ENCODE measurements at places on chromosomes 3 and 15. TPM values are rescaled to one million over a fixed set of nuclear protein-coding genes. Genes with fewer than 3 reads are reported as not detected.

Gene CEP19
- total RNA-seq, result 3.7 TPM

Gene PLA1A
- not detected for total RNA-seq

DNA sequence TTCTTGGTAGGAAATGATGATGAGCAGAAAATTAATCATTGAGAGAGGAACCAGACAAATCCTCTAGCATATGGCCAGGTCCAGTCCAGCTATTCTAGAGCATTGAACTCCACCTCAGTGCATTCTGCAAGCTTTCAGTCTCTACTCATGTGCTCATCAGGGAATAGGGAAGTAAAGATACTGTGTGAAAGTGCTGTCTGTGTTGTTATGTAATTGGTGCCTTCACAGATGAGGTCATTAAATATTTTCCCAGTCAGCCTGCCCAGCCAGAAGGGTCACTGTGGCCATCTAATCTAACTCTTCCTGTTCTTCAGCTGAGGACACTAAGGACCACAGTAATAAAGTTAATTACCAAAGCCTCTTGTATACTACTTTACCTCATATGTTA, 28.2 kb downstream of the C3orf62 start:
- no peak for DNase-seq

- no peak for DNase-seq
Measured at GRCh38 chr3:50172626-50173220, 17.6 kb downstream of the SEMA3F start.

DNA sequence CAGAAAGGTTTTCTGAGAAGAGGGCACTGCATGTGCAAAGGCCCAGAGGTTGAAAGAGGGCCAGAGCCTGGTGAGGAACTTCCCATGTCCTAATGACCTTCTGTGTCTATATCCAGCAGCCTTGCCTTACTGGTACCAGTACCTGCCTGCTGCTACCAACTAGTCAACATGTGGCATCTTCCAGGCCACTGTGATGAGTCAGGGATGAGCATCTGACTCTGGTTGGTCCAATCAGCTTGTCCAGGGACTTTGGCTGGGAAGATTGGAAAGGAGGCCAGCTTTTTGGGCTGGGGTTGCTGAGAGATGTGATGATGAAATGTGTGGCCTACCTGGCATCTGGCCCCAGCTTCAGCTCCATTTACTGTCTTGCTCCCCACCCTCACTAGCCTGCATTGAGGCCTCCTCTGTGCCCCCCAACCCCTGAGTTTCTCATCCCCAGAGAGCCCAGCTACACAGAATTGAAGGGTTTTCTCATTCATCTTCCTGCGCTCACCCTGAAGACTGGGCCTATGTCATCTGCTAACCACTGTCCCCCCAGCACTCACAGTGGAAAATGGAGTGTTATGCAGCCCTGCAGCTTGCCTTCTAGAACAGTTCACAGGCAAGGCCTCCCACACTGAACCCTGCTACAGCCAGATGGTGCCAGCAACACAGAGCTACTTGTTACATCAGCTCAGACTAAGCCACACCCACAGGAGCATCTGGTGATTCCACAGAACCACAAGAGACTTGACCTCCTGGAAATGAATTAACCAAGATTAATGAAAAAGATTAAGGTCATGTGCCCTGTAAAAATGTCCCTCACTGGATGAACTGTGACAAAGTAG, 1.3 kb upstream of the TWF2 start:
- DNase-seq, result peak; percentile 55

- no peak for DNase-seq
Measured at GRCh38 chr3:105862217-105862616, 6.6 kb downstream of the CBLB start.

DNA sequence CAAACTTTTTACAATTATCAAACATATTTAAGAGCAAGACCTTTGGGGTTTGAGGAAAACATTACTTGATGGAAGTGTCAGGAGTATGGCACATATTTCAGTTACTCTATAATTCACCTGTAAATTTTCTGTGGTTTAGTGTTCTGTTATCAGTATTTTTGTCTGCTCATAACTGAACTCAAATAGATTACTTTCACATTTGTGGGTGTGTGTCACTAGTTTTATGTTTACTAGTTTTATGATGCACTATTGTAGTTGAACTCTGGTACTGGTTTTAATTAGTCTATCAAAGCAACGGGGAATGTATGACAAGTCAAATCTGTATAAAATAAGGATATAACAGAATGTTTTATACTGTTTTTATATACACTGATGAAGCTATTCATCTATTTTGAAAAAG, 27.2 kb downstream of the OXSM start:
- DNase-seq, result no peak

- DNase-seq, result no peak
Measured at GRCh38 chr3:60575718-60576272, 675.5 kb downstream of the FHIT start.

DNA sequence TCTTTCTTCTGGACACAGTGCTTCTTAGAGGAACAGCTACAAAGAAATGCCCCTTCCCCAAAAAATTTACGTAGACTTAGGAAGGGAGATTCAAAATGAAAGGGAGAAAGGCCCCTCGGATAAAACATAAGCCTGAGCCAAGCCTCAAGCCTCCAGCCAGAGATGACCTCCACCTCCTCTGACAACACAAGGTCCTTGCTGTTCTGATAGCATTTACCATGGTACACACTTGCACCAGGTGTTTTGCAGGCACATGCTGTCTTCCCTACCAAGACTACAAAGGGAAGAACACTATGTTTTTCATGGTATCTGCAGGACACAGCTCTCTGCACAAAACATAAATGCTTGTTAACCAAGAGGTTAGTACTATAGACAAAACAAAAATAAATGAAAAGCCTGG, 27.8 kb downstream of the RYK start:
- no peak for DNase-seq

- peak; percentile 97 for DNase-seq
Measured at GRCh38 chr15:73897441-73898261, 24.3 kb downstream of the TBC1D21 start.

DNA sequence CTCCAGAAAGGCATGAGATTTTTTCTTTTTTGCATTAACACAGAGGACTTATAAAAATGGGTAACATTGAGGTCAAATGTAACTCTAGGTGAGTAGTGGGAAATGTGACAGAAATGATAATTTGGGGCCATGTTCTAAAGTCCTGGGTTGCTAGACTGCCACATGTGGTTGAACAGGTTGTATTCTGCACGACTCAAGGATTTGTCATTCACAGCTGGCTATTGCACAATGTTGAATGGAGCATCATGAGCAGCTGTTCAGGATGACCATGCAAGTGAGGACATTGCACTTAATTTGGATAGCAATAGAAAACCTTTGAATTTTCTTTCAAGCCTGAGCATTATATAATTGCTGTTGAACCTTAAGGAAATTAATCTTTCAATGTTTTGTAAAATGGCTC, 396.6 kb downstream of the NAALADL2 start:
- no peak for DNase-seq

GRCh38 chr15:87269566-87269965, 987.0 kb downstream of the NTRK3 start:
- no peak for DNase-seq

DNA sequence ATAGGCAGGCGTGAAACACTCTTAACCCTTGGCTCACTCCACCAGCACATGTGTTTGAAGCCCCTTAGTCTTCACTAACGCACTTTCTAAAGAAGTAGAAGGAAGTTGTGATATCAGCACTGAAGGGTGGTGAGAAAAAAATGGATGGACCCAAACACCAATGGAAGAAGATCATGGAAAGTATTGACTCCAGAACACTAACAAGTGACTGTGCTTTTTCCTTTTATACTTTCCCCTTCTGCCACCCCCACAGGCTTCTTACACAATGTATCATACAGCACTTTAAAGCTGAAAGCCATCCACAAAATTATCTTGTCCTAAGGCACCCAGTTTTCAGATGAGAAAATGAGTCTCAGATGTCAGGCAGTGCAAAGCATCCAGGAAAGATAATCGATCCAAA, 93.9 kb upstream of the PHLDB2 start:
- DNase-seq, result no peak

DNA sequence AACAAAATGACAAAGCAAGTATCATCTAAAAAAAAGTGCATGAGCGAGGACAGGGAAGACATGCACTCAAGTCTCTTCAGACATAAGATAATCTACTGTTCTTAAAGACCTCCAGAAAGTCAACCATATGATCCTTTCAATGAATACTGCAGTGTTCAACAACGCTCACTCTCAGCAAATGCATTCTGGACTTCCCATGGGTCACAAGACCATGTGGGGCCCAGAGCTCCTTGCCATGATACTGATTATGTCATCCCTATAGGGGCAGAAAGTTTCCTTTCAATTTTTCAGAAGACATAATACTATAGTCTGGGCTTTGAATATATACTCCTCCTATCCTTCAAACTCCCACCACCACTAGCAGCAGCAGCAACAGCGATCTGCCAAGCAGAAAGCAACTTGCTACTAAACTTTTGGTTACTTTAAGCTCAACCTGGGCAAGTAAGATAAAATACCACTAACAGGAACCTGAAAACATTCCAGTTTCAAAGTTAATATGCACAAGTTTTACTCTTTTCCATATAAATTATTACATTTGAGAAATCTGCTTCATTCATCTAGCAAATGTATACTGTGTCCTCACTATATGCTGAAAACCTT, 143.5 kb downstream of the ADAM10 start:
- DNase-seq, result no peak

GRCh38 chr3:51967384-51968169, at the start of gene PCBP4:
PCBP4 (minus strand) TSS chr3:51967454; CDS start chr3:51961240, 6,214 bp downstream.
- DNase-seq, result peak; percentile 96

DNA sequence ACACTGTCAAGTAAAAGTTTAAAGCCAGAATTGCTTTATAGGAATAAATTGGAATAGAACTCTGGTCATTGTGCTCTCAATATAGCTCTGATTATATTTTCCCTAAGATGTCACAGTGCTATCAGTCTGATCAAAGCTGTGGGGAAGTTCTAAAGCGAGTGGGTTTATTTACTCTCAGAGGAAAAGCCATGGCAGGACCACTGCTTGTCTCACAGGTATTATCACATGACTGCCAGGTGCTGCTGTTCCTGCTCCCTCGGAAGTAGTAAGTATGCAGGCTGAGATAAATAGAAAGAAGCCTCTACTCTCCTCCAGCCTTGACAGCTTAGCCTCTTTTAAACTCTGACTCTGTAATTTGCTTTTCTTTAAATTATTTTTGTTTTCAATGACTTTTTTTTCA, 49.1 kb upstream of the UTS2B start:
- DNase-seq, result no peak

GRCh38 chr15:28978011-28978378, 92.2 kb downstream of the APBA2 start:
- DNase-seq, result no peak

DNA sequence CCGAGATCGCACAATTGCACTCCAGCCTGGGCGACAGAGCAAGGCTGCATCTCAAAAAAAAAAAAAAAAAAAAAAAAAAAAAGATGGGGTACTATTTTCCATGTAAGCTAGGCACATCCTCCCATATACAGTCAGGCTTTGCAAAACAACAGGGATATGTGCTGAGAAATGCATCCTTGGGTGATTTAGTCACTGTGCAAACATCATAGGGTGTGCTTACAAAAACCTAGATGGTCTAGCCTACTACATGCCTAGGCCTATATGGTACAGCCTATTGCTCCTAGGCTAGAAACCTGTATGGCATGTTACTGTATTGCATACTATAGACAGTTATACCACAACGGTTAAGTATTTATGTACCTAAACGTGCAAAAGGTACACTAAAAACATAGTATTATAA, 75.0 kb downstream of the TTBK2 start:
- no peak for DNase-seq

DNA sequence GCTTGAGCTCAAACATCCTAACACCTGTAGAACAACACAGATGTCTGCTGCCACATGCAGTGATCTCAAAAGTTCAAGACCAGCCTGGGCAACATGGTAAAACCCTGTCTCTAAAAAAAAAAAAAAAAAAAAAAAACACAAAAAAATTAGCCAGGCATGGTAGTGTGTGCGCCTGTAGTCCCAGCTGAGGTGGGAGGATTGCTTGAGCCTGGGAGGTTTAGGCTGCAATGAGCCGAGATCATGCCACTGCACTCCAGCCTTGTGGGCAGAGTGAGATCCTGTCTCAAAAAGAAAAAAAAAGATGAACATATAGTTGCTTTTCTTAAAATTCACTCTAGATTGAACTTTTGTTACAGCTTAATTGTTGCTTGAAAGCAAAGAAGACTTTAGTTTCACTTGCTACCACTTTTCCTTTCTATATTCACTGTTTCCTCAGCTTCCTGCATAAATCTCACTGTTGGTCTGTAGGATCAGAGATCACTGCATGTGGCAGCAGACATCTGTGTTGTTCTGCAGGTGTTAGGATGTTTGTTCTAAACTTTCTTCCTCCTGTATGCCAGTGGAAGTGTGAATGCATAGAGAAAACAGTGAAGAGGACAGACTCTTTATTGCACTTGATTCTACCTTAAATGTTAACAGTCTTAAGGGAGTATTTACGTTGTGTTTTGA, 12.6 kb downstream of the RAB11A start:
- DNase-seq, result no peak

DNA sequence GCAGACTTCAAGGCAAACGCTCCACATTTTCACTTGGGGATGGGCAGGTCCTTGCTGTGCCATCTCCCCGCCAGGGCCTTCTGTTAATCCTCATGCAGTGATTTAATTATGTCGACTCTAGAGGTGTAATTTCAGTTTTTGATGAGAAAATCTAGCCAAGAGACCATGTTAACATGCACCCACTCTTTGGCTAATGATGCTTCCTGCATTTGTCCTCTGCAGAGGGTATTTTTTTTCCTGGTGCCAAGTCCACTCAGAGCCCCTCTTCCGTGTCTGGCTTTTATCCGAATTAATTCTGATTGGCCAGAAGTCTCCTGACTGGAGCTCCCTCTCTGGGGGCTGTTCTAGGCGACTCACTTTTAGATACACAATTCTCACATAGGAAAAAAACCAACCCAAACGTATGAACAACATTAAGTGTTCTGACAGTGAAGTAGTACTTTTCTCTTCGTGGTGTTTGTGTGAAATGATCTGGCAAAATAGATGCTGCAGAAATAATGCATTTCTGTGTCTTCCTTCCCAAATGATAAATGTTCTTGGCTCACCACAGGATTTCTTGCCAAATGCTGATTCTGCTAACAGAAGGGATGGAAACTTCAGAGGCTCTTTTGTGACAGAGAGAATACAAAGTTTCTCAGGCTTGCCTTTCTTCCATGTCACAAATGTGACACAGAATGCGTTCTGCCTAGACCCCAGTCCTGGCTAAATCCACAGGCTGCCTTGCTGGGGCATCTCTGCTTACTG, 190.0 kb downstream of the CACNA2D3 start:
- DNase-seq, result no peak

- DNase-seq, result no peak
Measured at GRCh38 chr3:123790254-123791072, 93.7 kb downstream of the MYLK start.

DNA sequence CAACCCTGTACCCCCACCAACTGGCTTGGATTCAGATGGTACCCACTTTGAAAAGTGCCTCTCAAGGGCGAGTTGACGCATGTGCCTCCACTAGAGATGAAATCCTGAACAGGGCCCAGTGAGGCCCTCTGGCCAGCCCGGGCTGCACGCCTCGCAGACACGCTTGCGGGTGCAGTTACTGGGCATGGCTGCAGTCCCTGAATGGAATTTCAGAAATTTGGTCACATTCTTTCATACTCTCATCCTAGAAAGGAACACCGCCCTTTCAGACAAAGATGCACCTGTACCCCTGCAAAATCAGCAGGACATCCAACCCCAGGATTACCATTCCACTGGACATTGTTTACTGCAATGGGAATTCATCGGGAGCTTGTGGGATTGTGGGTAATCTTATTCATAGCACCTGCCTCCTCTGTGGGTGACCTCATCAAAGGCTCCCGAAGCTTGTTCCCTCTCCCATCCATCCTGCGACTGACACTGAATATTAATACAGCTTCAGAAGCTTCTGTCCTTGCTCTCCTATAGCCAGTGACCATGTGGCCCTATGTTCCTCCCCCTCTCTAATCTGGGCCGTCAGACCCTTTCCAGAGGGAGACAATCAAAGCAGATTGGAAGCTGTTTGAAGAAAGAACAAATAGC, 42.5 kb upstream of the TPM1 start:
- DNase-seq, result no peak

All from H7 (cell line).